Activated CD4-positive, alpha-beta T cell treated with anti-CD3 and anti-CD28 coated beads for 24 hours (primary cell): ENCODE measurements at places on chromosomes 7 and 10.

- no peak for DNase-seq
Measured at GRCh38 chr10:30734901-30735300, 105.3 kb upstream of the LYZL2 start.

DNA sequence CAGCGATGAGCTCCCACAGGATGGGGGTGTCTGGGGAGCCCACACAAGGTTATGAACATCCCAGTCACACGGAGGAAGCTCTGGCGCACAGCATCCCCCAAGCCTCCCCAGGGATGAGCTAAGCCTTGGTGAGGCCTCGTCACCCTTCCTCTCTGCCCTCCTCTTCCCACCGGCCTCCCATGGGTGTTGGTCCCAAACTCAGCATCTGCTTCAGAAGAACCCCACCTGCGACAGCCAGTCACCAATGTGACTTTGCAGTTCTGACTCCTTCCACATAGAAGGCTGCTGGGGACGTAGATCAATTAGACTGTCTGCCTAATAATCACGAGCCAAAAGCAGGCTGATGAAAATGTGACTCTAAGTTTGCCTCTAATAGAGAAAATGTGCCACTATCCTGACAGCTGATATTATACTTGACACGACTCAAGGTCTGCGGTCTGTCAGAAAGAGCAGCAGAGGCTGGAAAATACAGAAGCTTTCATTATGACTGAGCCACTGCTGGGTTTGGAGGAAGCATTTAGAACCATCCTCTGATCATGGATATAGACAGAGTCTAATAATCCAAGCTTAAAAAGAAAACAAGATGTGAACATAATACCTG is 116.0 kb upstream of the PFKP start:
- DNase-seq, result no peak

DNA sequence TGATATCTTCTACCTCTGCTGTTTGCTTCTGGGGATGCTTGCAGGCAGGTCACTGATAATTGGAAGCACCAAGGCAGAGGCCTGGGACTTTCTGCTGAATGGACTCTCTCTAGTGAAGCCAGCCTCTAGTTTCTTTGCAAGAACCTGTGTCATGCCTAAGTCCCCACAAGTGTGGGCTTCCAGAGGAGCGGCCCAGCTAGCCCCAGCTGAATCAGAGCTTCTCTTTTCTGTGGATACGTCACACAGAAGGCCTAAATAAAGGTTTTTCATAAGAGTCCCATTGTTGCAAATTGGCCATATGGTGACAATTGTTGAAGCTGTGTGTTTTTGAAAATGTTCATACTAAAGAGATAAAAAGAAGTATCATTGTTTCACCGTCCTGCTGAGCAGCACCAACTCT is 6.8 kb upstream of the OPALIN start:
- DNase-seq, result no peak

DNA sequence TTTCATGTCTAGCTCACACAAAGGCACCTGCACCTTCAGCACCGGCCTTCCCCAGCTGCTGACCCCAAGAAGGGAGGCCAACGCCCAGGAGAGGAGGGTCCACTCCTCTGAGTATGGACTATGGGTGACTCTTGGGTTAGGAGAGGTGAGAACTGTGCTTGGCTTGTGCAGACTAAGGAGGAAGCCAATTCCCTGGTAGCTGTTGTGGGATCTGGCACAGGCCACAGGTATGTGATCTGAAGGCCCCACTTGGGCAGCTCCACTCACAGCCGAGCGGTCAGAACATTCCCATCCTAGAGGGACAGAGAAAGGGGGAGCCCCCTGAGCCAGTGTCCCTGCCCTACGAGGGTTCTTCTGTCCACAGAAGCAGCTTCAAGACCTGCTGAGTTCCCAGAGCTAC is 52.8 kb upstream of the FIGNL1 start:
- DNase-seq, result no peak

DNA sequence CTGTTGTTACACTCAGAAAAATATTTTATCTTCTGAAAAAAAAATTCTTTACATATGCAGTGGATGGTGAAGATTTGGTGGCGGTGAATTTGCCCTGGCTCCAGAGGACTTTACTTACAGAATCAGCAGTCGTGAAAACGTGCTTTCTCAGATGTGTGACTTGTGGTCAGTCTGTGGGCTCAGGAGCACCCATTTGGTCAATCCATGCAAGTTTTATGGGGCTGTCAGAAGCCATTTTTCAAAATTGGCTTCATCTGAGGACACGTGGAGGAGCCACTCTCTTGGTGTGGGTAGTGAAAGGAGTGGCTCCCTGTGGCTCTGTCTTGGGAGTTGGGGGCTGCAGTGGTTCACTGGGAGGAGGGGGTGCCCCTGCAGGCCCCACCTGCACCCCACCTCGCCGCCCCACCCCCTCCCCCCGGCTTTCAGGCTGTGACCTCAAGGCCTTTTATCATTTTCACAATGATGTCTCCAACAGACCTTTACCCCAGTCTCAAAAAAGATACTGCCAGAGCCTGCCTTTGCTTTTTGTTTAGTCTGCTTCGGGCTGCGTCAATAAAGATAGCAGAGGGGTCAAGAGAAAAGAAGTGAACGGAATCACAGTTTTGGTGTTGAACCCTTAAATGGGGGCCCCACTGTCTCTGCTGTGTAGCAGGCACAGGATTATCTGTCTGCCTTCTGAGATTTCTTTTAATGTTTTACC is 137.4 kb downstream of the MGMT start:
- no peak for DNase-seq

DNA sequence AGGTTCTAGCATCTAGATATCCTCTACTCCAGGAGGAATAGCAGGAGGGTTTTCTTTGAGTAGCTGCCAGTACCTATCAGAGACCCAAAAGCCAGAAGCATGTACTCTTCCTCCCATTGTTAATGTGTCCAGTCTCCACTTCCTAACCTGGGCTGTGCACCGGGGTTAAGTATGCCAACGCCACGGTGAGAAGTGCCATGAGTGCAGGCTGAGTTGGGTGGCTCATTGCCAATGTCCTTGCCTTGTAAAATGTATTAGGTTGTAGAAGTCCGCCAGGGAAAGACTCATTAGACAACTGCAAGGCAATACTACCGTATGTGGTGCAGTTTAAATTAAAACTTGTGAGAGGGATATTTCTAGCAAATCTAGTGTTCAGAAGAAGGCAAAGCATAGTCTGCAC is 55.0 kb upstream of the PRR15 start:
- DNase-seq, result no peak

DNA sequence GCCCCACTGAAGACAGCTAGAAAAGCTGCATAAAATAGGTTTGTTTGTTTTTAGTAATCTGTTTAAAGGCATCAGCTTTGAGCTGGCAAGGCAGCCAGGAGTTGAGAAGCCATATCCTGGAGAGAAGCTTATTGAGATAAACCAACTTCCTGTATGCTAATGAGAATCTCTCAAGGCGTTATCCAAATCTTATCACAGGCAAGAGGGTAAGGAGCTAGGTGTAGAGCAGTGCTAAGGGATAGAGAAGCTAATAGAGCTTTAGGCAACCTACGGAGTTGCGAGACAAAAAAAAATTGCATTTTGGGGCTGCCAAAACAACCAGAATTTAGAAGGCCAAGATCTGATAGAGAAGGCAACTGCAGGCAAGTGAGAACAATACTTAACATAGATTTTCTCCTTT is 641.6 kb downstream of the SH2D4B start:
- no peak for DNase-seq

DNA sequence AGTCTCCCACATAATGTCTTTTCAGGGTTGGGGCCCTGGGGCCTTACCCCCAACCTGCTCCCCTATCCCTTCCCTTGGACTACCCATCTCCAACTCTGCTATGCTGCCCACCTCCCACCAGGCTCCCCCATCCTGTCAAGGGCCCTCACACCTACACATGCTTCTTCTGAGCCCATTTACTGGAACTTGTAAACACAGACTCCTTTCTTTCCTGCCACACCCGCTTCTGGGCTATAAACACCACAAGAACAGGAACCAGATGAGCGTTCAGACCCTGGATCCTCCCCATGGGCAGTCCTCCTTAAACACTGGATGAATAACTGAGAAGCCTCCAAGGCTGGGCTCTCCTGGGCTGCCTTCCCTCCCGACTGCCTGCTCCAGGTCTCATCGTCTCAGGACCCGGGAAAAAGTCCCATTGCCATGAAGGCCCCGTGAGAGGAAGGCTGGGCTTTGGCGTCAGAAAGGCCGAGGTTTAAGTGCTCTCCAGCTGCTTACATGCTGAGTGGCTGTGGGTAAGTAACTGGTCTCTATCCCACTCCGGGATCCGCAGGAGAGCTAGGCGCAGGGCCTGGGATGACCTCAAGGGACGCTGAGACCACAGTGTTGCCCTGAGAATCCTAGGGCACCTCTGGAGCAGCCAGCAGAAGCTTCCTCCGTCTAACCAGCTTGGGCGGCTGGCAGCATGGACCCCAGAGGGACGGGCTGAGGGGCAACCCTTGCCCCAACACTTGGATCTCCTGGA is 15.6 kb upstream of the CRHR2 start:
- no peak for DNase-seq

DNA sequence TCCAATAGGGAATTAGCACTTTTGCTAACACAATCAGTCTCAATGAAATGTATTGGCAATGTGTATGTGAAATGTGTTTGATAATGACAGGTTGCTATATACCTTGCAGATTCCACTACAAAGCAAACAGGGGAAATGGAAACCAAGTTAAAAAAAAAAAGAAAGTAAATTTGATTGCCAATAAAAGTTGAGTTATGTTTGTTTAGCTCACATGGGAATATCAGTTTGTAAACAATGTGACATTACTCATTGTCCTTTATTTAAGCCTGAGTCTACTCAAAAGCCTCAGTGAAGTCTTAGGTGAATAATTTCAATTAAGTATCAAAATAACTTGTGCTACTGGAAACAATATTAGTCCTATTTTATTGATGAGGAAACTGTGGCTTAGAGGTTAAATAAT is 285.2 kb downstream of the CACNA2D1 start:
- DNase-seq, result no peak

DNA sequence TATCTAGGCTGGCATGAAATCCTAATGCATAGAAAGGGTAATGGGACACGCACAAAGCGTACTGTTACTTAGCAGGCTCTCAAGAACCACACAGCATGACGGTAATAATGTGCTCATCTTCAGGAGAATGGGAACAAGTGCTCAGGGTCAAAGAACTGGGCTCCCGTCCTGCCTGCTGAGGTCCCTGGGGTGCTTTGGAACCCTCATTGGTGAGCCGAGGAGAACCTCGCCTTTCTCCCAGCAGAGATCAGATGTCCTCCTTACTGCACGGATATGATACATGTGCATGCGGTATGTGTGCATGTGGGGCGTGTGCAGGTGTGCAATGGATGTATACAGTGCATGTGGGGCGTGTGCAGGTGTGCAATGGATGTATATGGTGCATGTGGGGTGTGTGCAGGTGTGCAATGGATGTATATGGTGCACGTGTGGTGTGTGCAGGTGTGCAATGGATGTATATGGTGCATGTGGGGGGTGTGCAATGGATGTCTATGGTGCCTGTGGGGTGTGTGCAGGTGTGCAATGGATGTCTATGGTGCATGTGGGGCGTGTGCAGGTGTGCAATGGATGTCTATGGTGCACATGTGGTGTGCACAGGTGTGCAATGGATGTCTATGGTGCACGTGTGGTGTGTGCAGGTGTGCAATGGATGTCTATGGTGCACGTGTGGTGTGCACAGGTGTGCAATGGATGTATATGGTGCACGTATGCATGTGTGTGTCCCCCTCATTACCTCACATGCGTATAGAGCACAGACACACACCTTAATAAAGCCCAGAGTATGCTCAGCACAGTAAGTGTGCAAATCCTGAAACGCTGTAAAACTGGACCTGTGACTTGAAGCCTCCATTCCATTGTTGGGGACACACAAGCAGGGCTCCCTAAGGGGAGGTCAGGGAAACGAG is 336.3 kb downstream of the PTPRN2 start:
- DNase-seq, result no peak

GRCh38 chr7:134723892-134724291 is 55.5 kb upstream of the CALD1 start:
- no peak for DNase-seq

DNA sequence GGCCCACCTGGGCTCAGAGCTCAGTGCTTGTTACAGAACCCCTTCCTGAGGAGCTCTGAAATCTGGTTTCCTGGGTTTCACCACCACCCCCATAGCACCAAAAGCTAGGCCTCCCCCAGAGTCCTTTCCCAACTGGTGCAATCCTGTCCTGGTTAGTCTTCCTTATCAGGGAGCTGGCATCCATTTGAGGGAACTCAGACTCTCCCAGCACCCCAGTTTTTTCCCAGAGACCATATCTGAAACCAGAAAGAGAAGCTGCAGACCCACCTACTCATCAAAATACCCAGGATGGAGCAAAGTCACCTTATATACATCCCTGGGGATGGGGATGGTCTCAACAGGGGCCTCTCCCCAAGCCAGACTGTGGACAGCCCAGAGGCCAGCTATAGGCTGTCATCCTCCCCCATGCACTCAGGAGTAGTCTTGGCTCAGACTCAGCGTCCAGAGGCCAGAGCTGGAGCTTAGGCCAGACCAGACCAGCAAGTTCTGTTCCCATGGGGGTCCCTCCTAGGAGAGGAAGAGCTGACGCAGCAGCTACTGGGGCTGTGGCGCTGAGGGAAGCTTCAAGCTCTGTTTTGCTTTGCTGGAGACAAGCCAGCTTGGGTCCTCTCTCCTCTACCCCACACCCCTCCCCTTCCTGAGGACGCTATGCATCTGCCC is 3.0 kb downstream of the TBATA start:
- DNase-seq, result no peak

DNA sequence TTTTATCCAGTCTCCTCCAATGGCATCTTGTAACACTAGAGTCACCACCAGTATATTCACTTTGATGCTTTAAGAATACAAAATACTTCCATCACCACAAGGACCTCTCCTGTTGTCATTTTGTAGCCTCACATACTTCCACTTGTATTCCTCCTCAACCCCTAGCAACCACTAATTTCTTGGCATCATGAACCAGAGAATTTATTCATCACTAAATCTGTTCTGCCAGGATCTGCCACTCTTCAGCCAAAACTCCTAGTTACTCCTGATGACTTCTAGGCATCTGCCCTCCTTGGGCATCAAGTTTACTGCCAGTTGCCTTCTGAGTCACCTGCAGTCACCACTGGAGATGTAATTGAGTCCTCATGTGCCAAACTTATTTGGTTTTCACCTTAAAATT is 906.8 kb downstream of the CNTNAP2 start:
- no peak for DNase-seq

- no peak for DNase-seq
Measured at GRCh38 chr7:127383123-127383835, 9.2 kb downstream of the ZNF800 start.

DNA sequence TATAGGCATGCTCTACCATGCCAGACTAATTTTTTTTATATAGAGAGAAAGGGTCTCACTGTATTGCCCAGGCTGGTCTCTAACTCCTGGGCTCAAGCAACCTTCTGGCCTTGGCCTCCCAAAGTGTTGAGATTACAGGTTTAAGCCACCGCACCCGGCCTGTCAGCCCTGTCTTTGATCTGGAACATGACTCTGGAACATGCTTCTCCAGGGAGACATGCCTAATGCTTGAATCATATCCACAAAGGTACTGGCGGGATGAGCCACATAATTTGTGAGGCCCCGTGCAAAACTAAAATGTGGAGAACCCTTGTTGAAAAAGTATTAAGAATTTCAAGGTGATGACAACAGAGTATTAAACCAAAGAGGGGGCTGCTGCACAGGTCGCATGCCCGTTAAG is 282.8 kb downstream of the ARHGAP12 start:
- DNase-seq, result no peak

- no peak for DNase-seq
Measured at GRCh38 chr7:4531236-4531635, 150.9 kb upstream of the FOXK1 start.
